Kidney capillary endothelial cell (primary cell): ENCODE measurements at places on chromosomes 11 and 22.

DNA sequence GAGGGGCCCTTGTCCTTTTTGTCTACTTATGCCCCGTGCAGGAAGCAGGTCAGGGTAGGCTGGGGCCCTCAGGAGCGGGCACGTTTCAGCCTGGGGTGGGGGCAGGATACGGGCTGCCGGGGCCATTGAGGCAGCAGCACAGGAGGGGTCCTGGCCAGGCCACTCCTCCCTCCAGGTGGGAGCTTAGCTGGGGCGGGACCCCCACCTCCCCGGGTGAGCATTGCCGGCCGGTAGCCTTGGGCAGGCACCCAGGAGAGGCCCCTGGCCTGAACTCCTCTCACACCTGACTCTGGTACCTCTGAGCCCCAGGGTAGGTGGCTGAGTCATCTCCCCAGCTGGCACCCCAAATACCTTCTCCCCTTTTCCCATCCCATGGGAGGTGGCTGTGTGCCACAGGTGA, 5.0 kb upstream of the MUC6 start:
- no peak for DNase-seq

- DNase-seq, result no peak
Measured at GRCh38 chr11:2306877-2307500, 5.2 kb downstream of the TSPAN32 start.

- no peak for DNase-seq
Measured at GRCh38 chr22:21690401-21690801, 24.6 kb downstream of the PPIL2 start.

DNA sequence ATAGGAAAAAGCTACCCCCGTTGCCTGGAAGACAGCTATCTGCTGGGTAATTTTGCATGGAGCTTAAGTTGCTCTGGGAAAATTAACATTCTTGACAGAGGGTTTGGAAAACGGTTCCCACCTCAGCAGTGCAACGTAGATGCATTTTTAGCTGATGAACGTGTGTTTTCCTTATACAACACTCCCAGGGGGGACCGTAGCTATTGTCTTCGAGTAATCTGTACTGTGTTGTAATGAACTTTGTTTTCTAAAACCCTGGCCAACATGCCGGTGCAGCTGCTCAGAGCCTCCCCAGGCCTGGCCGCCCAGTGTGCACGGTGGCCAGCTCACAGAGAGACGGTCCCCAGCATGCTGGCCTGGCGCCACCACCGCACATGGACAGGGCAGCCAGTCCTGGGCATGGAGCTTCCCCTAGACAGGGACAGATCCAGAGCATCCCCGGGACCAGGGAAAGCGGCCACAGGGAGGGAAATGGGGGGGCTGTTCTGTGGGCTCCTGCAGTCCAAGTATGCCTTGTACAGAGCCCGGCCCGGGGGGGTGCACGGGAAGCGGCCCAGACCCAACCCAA, 2.2 kb downstream of the TNNT3 start:
- no peak for DNase-seq

- no peak for DNase-seq
Measured at GRCh38 chr11:48025293-48025983, 45.1 kb downstream of the PTPRJ start.

DNA sequence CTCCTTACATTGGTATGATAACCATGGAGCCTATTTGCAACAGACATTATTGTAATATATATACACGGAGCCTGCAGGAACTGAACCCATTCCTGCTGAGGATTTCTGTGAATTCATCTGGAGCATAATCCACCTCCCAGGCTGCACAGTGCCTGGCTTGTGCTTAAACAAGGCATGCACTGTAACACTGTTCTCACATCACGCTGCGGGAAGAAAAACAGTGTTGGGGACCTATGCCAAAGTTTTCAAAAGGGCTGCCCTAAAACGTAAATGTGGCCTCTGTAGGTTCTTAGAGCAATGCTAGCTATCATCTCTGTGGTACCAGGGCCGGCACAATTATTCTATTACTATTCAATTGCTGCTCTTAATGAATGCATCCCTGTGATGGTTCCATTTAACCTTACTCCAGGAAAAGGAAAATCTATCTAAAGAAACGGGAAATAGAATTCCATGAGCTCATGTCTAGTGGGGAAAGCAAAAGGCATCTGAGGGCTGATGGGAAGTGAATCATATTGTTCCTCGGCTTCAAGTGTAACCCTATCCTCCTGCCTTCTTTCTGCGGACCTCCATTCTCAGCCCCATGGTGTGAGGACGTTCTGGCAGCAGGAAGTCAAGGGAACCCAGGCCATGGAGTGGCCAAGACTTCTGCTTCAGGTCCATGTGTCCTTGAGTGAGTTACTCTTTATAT, 525.5 kb downstream of the SOX6 start:
- peak; percentile 76 for DNase-seq

GRCh38 chr11:9569588-9570164, 3.8 kb upstream of the WEE1 start:
- no peak for DNase-seq

DNA sequence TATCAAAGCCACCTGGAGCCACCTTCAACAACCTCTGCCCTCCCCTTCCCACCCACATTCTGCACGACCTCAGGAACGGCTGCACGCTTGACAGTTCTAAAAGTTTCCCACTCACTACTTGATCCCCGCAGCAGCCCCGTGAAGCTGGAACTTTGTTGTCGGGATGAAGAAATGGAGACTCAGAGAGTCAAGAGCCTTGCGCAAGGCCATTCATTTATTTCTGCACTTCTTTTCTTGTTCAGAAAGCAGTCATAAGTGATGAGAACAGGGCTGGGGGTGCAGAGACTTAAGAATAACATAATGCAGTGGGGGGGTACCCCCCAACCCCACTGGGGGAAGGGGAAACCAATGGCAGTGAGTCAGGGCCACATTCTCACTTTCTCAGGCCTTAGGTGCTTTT, 2.2 kb upstream of the ZFTA start:
- DNase-seq, result no peak

GRCh38 chr11:47987781-47988180, 7.4 kb downstream of the PTPRJ start:
- no peak for DNase-seq

- DNase-seq, result no peak
Measured at GRCh38 chr11:36622431-36623136, 24.5 kb upstream of the RAG2 start.

DNA sequence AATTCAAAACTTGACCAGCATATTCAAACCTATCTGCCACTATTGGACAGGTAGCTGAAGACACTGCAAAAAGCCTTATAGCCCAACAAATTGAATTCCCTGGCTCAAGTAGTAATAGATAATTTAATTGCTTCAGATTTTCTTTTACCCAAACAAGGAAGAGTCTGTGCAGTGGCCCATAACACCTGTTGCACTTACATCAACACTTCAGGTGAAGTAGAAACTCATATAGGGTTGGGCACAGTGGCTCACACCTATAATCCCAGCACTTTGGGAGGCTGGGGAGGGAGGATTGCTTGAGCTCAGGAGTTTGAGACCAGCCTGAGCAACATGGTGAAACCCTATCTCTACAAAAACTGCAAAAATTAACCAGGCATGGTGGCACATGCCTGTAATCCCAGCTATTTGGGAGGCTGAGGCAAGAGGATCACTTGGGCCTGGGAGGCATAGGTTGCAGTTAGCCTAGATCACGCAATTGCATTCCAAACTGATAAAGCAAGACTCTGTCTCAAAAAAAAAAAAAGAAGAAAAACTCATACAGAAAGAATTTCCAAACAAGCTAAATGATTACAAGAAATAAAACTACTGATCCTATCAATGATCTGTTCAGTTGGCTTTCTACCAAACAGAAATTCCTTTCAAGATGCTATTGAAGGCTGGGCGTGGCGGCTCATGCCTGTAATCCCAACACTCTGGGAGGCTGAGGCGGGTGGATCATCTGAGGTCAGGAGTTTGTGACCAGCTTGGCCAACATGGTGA, 9.5 kb downstream of the FOLR3 start:
- no peak for DNase-seq

- DNase-seq, result no peak
Measured at GRCh38 chr11:112134473-112134872, 29.4 kb downstream of the IL18 start.

DNA sequence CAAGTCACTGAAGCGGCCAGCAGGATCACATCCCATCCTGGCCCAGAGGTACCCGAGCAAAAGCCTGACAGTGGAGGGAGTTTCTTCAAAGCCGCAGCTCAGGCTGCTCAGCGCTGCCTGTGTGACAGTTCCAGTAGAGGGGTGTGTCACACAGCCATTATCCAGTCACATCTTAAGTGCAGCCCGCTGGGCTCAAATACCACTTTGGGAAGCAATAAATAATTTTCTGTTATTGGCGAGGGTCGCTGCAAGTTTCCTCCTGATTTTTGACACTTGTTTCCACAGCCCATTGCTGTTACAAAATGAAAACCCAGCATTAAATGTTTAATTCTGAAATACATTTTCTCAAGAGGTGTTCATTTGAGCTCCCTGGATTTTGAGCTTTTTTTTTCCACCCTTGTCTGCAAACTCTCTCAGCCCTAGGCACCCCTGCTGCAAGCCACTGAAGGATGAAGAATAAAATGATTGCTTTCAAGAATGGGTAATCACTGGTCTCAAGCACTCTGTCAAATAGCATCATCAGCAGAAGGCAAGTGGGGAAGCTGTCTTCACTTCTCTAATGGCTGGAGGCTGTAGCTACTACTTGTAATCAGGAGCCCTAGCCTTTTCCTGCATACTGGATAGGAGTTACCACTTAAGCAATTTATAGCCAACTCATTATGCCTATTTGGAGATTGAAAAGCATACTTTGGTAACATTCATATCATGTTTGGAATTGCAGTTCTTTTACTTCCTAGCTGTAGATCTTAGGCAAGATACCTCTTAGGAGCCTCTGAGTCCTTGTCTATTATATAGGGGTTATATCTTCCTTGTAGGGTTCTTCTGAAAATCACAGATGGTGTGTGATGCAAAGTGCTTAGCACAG, 373.7 kb downstream of the METTL15 start:
- no peak for DNase-seq

DNA sequence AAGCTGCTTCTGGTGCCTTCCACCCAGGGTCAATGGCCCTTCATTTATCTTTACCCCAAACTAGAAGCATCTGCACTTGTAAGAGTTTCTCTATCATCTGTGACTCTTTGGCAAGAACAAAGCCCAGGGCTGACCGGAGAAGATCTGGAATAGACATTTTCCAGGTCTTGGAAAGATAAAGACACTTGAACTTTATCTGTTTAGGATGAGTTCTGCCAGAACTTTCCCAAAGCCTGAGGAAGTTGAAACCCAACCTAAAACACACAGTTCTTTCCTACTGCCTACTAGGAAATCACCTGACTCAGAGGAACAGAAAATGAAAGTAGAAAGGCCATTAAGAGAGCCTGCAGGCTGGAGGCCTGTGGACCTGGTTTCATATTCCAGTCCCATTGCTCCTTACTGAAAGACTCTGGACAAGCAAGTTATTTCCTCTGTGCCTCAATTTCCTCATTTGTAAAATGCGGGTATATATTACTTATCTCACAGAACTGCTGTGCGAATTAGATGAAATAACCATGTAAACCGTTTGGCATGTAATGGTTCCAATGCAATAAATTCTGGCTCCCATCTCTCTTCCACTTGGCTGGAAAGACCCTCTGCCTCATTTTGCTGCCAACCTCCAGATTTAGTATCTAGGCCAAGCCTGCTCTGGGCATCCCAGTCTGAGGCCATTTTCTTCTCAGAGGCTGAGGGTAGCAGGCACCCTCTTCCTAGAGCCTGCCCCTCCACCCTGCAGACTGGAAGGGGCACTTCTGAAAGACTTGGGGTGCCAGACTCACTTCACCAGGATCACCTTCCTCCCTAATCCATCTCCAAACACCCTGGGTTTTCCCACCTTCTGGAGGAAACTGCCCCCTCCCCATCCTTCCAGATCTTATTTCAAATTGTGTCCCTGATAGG, 1.2 kb downstream of the UBE2L6 start:
- DNase-seq, result no peak

DNA sequence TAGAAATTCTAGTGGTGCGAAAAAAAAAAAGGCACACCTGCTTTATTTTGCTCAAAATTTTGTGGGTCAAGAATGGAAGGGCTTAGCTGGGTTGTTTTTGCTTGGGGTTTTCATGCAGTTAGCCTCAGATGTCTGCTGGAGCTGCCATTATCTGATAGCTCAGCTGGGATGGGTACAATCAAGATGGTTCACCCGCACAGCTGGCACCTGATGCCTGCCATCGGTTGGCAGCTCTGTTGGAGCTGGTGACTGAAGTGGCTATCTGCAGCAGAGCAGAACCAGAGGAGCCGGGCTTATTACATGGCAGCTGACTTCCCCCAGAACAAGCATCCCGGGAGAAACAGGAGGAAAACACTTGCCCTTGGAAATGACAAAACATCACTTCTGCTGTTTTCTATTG, 12.1 kb upstream of the ELFN2 start:
- no peak for DNase-seq

GRCh38 chr11:21119411-21119810, 450.0 kb downstream of the NELL1 start:
- no peak for DNase-seq

DNA sequence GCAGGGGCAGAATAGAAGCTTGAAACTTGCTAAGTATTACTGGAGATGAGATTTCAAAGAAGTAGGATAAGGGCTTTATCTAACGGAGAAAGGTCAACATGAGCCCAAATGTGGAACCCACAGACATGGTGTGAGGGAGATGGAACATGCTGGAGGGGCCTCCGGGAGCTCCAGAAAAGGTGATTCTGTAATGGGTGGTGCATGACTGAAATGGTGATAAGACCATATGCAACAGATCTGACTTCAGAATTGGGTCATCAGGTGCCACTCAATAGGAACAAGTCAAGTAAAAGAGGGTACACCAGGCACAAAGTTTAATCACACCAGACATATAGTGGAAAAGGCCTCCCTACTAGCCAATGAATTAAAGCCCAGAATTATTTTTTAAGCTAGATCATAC, 7.9 kb upstream of the CEP295 start:
- DNase-seq, result no peak

GRCh38 chr11:15985860-15986139, 370.5 kb downstream of the SOX6 start:
- no peak for DNase-seq

DNA sequence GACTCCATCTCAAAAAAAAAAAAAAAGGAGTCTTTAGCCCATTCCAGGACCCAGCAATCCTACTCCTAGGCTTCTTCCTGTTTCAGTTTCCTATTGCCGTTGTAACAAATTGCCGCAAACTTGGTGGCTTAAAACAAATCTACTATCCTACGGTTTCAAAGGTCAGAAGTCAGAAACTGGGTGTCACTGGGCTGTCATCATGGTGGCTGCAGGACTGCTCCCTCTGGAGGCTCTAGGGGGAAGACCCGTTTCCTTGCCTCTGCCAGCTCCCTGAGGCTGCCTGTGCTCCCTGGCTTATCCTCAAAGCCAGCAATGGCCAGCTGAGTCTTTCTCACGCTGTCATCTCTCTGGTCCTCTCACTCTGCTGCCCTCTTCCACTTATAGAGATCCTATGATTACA, 8.7 kb upstream of the DAGLA start:
- DNase-seq, result no peak

DNA sequence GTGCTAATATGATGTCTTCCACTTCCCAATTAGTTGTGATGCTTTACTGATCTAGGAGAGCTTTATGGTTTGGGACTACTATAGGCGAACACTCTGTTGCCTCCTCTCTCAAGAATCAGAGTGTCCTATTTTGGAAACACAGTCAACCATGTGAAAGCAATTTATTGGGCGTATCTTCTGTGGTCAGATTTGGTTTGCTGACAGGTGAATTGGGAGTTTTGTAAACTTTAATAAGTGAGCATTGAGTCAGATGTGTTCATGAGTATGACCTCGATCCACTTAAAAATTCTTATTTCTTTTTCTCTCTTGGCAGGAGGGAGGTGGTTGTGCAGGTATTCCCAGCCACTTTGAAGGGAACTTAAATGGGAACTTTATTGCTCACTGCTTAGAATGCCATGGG, 4.4 kb downstream of the CAT start:
- DNase-seq, result no peak

- DNase-seq, result no peak
Measured at GRCh38 chr11:67265633-67266448, 432 bp upstream of the GRK2 start.

GRCh38 chr22:50621948-50622722, 5.8 kb downstream of the ARSA start:
- DNase-seq, result no peak
